ENCODE measurements at places on chromosomes 13 and 19.

DNA sequence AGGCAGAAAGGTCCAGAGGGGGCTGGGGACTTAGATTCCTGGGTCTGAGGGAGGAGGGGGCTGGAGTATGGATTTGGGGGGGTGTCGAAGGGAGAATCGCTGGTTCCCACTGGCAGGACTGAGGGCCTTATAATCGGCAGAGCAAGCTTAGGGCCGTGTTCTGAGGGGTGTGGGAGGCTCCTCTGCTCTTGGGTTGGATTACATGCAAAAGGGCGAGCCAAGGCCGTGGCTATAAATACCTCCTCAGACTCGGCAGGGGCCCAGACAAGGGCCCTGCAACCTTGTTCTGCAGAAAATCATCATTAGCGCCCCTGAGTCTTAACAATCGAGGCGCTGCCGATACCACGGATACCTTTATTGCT, 707 bp upstream of the MAMSTR start:
- DNase-seq = no peak

- no peak for DNase-seq
These were observed 39.2 kb upstream of the MIR17HG start for GRCh38 chr13:91308299-91308698.

DNA sequence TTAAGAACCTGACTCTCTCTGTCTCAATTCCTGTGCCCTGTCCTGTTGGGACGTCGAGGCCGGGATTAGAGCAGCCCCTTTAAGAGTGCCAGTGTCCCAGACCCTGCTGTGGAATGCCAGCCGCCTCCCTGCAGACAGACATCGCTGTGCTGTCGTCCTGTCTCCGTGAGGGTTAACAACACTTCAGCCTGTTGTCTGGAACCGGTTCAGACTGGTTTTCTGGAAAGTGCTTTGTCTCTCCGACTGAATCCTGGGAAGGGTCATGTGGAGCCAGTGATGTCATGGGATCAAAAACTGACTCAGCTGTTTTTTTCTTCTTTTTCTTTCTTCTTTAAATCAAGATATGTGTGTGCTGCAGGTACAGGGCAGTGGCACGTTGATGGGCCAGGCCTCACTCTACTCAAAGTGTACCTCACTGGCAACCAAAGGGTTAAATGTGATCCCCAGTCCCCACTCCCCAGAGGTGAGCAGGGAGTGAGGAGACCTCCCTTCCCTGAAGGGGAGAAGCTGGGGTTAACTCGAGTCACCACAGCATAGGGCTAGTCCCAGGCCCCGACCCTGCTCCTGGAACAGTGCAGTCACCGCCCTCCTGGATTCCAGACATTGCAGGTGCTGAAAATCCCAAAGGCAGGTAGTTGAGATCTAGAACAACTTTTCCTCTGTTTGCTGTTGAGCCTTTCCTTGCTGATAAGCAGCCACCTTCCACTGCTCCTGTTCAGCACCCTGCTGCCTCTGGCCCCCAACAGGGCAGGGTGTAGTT, 50.8 kb downstream of the TSSK6 start:
- no peak for DNase-seq

DNA sequence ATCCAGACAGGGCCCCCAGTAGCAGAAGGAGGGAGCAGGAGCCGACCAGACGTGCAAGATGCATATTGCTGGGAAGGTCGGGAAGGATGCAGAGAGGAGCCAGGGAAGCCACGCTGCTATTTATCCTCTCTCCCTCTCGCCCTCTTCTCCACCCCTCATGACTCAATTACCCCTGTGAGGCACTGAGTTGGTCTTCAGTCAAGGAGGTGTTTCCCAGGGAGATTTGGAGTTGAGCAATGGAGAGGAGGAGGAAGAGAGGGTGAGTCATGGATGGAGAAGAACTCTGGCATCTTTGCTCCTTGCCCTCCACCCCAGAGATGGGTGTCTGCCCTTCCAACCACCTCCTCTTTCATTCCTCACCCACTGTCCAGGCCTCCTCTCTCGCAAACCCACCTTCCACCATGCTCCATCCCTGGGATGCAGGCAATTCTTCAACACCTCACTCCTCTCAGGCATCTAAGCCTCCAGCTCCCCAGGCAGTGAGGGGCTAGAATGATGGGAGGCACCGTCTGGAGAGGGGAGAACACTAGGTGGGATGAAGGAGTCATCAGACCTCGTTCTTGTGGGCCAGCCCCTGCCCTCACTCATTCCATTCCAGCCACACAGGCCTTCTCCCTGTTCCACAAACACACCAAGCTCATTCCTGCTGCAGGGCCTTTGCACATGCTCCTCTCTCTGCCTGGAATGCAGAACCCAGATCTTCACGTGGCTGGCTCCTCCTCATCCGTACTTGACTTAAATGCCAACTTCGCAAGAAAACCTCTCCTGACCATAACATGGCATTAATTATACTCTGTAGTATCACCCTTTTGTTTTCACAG, at the start of gene SBSN:
Gene SBSN, minus strand, starts transcription at position 94 of the 821 bp plus-strand sequence. Its CDS starts 30 bp downstream, at position 64.
- no peak for DNase-seq

DNA sequence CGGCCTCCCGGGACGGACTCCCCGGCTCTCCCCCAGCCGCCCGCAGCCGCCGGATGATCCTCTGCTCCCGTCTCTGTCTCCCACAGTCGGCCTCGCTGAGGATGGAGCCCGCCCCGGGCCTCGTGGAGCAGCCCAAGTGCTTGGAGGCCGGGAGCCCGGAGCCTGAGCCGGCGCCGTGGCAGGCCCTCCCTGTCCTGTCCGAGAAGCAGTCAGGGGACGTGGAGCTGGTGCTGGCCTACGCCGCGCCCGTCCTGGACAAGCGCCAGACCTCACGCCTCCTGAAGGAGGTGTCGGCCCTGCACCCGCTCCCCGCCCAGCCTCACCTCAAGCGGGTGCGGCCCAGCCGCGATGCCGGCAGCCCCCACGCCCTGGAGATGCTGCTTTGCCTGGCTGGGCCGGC, 6.8 kb downstream of the ADAT3 start:
- no peak for DNase-seq

GRCh38 chr13:38868870-38869269, 121.8 kb downstream of the STOML3 start:
- no peak for DNase-seq

Measured in stimulated activated CD8-positive, alpha-beta memory T cell treated with anti-CD3 and anti-CD28 coated beads, Interleukin-7, amount 100 ng/mL, for 48 hours (primary cell).